ENCODE measurements at places on chromosomes 3 and 15.

DNA sequence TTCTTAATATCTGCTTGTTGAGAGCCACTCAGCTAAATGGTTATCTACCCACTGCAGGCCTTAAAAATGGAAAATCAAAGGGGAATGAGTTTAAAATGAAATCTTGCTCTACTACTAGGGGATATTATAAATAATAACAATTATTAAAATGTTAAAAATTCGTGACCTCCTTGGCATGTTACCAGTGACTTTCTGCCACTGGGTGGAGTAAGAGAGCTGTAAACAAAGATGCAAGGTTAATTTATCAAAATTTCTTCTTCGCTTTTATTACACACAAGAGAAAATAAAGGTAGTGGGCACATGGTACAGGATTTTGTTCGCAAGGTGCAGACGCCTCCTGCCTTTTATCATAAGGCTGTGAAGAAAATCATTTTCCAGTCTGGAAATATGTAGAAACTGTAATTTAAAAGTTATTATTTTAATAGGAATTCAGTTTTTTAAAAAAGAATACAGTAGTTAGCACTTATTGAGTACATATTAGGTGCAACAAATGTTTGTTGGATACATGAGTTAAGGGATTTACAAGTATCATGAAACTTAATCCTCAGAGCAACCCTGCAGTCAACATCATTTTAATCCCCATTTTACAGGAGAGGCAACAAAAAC lies 272.6 kb downstream of the SUCLG2 start:
- DNase-seq: no peak

DNA sequence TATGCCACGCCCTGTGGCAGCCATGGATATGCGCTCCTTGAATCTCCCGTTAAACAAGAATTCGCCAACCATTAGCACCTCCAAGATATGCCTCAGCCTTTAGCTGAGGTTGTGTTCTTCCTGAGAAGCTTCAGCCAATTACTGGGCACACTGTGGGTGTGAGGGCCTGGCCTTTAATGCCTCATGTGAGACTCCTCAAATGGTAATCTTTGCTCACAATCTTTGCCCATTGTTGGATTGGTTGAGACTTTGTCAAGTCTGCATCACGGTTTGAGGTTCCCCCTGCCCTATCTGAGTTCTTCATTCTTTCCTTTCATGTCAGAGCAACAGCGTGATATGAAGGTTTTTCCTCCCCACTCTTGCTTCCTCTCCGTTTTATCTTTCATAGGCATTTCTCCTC lies 108.1 kb upstream of the CCDC54 start:
- no peak for DNase-seq

GRCh38 chr3:38662544-38662943 lies 13.1 kb upstream of the SCN5A start:
- no peak for DNase-seq

GRCh38 chr15:33304924-33305323 lies 5.8 kb upstream of the RYR3 start:
- DNase-seq: no peak

GRCh38 chr3:9675736-9676290 lies 26.5 kb downstream of the MTMR14 start:
- DNase-seq: no peak

GRCh38 chr3:188641076-188641475 lies 487.1 kb downstream of the LPP start:
- no peak for DNase-seq

DNA sequence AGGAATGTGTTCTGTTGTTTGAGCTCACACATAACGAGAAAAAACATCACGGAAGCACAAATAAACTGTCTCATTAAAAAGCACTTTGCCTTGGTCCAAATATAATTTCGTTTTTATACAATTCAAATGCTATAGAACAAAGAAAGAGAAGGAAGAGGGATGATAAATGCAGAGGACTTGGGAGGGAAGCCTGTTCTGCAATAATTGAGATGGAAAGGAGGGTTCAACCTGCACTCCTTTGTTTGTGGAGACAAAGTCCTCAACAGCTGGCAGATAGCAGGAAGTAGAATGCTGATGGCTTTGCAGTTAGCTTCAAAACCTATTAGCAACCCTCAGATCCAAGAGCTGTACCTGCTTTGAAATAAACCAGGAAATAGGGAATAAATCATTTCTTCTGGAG lies 1010.8 kb downstream of the FHIT start:
- DNase-seq: no peak

DNA sequence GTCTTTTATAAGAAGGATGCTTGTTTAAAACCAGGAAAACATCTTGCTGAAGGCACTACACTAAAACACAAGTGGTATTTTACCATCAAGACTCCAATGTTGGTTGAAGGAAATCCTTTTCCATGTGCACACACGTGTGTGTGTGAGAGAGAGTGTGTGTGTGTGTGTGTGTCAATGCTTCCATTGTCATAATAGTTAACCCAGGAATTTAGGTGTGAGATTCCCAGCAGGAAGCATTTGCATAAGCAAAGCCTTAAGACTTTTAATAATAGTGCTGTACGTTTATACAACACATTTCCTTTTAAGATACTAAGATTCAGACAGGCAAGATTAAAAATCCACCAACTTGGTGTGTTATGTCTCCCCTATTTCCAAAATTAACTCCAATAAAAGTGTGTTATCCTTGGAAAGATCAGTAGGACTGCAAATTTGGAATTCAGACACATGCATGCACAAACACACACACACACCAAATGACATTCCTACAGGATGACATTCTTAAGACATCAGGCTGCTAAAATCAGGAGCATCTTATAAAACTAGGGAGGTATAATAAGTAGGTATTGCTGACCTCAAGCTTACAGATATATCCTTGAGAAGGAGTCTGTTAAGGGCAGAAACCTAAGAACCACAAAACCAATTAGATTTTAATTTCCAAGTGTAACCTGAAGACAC lies 18.3 kb downstream of the LMCD1 start:
- no peak for DNase-seq

DNA sequence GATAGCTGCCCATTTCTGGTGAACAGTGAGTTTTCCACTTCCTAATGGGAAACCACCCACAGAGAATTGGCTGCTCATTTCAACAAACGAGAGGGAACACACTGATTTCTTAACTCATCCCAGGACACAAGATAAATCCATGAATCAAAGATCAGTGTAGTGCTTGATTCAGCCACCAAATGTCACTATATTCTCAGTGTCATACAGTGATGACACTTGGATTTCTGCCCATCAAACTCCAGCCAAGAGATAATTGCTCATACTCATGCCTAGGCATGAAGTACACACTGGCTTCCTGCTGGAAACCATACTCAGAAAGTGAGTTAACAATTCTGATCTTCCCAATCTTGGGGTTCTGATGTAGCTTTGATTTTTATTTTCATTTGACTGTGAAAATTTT lies 35.4 kb upstream of the GRM7 start:
- DNase-seq: no peak

Measured in KG1 (cell line).